ENCODE measurements at places on chromosomes 7 and 10. TPM values are rescaled to one million over a fixed set of nuclear protein-coding genes. Genes with fewer than 3 reads are reported as not detected.
A peak's percentile ranks its signal among the peaks of the same experiment; 100 is the strongest.

- peak; percentile 55 for DNase-seq
Measured at GRCh38 chr7:106126170-106126938, 14.2 kb upstream of the SYPL1 start.

DNA sequence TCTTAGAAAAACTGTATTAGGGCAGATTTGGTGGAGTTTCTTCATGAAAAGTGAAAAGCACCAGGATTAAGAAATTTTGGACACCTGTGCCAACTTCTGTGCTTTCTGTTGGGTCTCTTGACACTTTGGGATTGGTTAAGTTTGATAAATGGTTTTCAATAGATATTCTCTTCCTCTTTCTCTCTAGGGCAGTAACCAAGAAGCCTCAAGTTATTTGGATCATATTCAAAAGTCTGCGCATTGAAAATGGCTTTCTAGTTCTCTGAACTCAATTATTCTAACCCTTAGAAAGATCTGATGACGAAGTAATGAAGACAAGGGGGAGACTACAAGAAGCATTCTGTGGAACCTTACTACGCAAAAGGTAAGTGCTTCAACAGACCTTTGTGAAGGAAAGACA, 144.0 kb upstream of the CCDC6 start:
- no peak for DNase-seq

- DNase-seq = no peak
Measured at GRCh38 chr7:133822001-133822641, 305.0 kb upstream of the LRGUK start.

DNA sequence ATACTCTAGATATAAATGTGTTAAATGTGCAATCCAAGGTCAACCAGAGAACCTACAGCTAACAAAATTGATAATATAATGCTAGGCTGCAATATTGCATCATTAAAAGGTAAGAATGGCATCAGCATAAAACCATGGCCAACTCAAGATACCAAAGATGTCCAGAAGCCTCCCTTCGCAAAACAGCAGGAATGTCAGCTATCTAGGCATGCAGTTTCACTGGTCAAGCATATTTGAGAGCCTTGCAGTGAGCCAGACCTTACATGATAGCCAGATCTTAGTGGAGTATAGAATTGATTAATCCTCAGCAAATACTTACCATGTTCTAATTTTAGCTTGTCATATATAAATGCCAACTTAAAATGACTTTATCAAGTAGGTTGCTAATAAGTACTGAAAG, 138.8 kb downstream of the ZEB1 start:
- peak; percentile 23 for DNase-seq

DNA sequence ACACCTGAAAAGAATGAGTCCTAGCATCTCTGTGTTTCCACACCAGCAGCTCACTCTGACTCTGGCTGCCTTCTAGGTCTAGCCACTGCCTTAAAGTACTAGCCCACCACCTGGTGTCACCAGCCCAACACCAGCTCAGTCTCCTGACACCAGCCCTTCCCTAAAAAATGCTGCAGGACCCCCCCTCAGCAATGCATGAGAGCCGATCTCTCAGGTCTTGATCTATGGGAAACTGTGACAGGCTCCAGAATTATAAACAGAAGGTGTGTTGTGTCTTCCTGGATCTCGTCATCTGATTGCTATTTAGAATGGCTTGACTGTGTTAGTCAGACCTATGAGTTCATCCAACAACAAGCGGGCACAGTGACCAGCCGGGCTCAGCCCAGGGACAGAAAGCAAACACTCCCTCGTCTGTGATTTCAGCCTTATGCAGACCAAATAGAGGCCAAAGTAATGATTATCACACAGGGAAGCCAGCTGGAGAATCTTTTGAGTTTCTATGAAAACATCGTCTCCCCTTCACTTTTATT, 66.6 kb downstream of the CUBN start:
- DNase-seq = peak; percentile 91

- DNase-seq = no peak
Measured at GRCh38 chr10:70555371-70555770, 47.2 kb downstream of the PRF1 start.

DNA sequence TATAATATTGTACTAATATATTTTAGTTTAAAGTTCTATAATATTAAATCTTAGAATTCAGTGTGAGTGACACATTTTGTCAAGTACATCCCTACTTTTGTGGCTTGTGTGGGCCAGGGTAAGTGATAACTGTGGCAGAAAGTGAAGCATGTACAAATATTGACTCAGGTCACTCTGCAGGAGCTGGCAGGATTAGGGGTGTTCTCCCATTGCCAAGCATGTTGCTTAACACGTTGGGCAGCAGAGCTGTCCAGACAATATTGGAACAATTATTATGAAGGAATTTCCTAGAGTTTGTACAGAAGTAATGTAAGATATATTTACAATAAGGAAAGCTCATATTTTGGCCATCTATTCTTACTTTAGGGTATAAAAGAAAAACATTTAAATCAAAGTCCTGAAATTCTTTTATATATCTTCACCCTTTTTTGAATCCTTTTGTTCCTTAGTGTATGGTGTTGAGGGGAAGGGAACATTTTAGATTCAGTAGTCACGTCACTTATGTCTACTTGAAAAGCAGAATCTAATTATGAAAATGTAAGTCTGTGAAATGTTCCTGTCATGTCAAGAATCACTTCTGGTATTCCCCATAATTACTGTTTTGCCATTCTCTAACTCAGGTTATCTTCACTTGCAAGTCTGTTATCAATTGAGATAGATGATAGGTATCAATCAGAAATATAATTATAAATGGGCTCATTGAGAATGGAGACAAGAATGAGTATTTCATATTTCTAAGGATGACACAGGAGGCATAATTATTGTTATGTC, 4.0 kb downstream of the HDAC9 start:
- no peak for DNase-seq

DNA sequence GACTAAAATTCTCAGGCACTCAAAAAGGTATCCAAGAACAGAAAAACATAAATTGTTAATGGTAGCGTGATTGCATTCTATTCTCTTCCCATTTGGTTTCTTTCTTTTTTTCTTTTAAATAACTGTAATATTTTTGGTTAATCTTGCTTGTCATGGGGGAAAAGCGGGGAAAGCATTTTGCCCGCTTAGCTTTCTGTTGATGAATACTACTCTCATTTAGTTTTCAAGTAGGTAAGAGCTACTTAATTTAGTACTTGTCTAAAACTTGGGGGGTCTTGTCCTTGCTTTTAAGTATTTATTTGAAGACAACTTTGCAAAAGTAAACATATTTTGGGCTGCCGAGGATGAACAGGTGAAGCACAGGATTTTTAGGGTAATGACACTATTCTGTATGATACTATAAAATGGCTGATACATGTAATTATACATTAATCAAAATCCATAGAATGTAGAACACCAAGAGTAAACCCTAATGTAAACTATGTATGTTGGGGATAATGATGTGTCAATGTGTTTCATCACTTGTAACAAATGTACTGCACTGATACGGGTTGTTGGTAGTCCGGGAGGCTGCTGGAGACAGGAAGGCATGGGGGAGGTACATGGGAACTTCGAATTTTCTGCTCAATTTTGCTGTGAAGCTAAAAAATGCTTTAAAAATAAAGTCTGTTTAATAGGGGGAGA, 1.7 kb downstream of the TES start:
- DNase-seq = no peak

DNA sequence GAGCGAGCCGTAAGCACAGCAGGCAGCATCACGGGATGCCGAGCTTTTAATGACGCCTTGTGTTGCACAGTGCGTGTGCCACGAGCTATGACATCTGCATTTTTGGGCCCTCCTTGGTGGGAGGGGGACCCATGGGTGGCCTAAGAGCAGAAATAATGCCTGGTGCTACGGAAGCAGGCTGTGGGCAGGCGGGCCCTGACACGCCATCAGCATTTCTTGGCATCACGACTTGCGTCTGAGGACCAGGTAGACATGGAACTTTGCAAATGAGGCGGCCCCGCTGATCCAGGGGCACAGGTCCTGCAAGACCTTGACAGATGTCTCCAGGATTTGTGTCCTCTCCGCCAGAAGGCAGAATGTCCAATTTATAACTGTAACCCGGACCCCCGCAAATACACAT, 117.8 kb upstream of the RNF32 start:
- DNase-seq = no peak

DNA sequence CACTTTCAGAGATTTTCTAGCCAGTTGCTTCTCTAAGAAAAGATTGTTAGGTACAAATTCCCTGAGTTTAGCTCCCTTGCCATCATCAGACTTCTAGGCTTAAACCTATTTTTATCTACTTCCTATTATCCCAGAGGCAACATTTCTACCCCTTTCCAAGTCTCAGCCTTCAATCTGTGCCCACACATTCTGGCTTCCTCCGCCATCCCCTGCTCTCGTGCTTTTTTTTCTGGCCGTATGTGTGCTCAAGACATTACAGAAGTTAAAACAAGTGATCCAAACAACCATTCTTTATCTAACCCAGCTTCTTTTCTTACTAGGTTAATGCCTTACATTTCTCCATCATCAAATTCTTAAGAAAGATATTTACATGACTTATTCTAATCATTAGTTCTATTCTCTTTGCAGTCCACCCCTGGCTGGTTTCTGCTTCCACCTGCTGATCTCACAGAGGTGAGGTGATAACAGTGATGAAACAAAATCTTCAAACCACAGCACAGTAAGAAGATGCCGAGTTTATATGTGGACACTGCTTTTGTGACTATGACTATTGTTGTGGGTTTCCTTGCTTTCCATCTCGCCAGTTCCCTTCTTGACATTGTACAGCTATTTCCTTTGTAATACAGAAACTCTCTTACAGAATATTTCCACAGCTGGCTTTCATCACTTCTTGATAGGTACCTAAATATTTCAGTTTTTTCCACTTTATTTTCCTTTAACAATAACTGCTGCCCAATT, 18.3 kb upstream of the CDK6 start:
- no peak for DNase-seq

DNA sequence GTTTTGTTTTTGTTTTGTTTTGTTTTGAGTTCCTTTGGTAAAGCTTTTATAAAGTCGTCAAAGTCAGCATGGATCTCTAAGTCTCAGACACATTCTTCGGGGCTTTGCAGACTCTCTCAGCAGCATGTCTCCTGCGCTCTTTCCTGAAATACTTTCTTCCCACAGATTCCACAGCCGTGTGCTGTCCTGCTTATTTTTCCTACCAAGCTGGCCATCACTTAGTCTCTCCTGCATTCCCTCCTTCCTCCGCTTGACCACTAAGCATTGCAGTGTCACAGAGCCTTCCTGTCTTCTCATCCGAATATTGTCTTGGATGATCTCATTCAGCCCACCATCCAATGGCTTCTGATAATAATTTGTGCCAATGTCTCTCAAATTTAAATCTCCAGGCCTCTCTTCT, 434.3 kb upstream of the C7orf33 start:
- DNase-seq = peak; percentile 2

DNA sequence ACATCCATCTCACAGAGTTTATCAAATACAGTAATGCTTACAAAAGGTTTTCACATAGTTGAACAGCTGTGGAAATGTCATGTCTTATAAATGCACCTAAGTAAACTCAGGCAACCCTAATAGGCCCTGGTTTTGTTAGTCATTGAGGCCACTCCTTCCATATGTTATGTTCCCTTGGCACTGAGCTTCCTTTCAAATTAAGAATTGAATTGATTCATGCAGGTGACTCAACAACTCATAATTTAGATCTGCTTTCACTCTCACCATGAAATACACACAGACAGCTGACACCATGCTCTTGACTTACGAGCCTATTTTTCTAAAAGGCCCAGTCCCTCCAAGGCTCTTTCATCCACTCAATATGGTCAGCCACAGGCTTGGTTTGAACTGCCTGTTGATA, 476.9 kb downstream of the KCNMA1 start:
- peak; percentile 97 for DNase-seq

- no peak for DNase-seq
Measured at GRCh38 chr7:153398370-153398769, 638.8 kb downstream of the ACTR3B start.

- no peak for DNase-seq
Measured at GRCh38 chr10:80064120-80064886, 14.2 kb upstream of the TMEM254 start.

DNA sequence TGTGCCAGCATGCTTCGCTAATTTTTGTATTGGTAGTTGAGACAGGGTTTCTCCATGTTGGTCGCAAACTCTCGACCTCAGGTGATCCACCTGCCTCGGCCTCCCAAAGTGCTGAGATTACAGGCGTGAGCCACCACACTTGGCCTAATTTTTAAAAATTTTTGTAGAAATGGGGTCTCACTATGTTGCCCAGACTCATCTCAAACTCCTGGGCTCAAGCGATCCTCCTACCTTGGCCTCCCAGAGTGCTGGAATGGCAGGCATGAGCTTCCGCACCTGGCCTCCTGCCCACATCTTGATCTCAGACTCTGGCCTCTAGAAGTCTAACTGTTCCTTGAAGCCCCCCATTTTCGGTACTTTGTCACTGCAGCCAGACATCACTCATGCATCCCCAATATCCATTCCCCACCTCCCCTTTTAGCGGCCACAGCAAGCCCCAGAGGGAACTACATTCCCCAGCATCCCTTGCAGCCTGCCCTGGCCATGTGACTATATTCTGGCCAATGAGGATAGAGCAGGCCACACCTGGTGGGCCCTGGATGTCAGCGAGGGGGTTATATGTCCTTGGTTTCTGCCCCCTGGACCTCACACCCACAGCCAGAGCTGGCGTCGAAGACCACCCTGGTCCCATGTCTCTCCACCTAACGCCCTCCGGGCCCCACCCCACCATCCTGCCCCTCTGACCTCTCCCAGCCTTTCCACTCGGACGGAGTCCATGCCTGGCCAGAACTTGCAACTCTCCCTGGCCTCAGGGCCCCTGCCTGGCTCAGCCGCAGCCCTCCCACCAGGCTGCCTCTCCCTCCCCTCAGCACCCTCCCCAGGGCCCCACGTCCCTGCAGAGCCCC, 33.8 kb downstream of the MICALL2 start:
- DNase-seq = no peak

DNA sequence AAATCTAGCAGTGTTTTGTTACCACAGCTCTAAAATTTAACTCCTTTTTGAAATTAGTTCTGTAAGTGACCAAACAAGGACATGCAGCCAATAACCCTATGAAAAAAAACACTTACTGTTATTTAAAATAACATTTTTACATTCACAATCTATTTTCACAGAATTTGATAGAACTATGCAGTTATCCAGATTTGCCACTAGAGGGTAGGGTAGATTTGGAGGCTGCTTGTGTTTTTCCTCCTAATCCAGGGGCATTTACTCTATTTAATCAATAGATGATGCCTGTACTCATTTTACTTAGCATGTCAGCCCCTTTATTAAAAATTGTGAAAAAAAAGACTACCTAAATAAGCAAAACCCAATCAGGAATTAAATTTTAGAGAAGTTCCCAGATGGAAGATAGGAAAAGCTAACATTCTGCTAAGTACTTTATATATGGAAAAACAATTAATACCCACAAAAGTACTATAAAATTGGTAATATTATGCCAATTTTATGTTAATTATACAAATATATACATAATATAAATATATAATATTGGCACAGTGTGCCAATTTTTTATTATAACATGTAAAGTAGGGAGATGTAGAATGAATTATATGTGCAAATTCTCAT, 18.1 kb upstream of the LIPK start:
- DNase-seq = no peak

Gene TMEM270
- total RNA-seq = not detected

Gene BTBD16
- total RNA-seq = not detected

Gene CASP2
- total RNA-seq = 38.0 TPM

Gene HGF
- total RNA-seq = not detected

Gene CHST15
- 20.6 TPM for total RNA-seq

Gene WDFY4
- 0.25 TPM for total RNA-seq

Gene NXPH1
- not detected for total RNA-seq

Gene SLC39A12
- total RNA-seq = not detected

All from astrocyte (in vitro differentiated cells and primary cell).